ENCODE measurements at places on chromosomes 7 and 10. TPM values are rescaled to one million over a fixed set of nuclear protein-coding genes. Genes with fewer than 3 reads are reported as not detected.

- no peak for DNase-seq
Observed at GRCh38 chr10:11608159-11609013, 3.1 kb downstream of the USP6NL start.

DNA sequence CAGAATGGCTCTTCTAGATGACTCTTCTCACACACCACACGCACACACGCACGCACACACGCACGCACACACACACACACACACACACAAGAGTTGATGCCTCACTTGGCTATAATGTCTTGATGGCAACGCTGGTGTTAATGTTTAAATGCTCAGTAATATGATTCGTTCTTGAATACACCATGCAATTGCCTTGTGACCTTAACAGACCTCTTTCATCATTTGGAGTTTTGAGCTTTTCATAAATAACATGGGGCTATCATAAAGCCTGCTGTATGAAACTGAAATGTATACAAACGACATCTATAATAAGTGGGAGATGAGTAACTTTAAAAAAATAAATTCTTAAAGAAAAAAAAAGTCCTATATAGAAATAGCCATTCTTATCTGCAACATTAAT, 8.2 kb downstream of the JCAD start:
- no peak for DNase-seq

- DNase-seq, result no peak
Observed at GRCh38 chr10:514137-514671, 175.3 kb downstream of the DIP2C start.

GRCh38 chr7:157670490-157671357, 333.9 kb downstream of the DNAJB6 start:
- DNase-seq, result no peak

GRCh38 chr10:14536241-14537213, 205.8 kb upstream of the FRMD4A start:
- DNase-seq, result peak; percentile 62

DNA sequence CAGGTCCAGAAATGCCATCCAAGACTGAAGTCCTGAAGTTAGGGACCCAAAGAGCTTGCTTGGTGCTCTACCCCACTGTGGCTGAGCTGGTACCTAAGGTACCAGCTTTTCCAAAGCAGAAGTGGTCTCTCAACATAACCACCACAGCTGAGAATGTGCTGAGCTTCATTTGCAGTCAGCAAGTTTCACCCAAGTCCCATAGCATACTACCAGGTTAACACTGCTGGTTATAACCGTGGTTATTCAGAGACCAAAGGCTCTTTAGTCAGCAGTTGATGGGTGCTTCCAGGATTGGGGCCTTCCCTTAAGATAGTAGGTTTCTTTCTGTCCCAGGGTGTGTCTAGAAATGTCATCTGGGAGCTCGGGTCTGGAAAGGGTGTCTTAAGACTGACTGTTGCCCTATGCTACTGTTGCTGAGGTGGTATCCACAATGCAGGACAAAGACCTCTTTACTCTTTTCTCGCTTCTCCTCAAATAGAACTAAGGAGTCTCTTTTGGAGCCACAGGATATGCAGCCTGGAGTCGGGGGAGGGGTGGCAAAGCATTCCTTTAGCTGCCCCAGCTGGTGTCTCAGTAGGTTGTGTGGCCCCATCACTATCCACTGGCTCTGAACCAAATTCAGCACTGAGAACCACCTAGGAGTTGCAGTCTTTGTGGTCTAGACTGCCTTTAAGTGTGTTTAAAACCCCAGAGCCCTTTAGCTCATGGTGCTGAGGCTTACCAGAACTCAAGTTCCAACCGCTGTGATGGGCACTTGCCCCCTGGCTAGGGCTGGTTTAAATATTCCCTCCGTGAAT, 354.9 kb upstream of the SEMA3C start:
- DNase-seq, result no peak

- DNase-seq, result no peak
Observed at GRCh38 chr10:124824507-124824906, 22.9 kb downstream of the ABRAXAS2 start.

- DNase-seq, result no peak
Observed at GRCh38 chr7:52639981-52640380, 395.5 kb upstream of the POM121L12 start.

DNA sequence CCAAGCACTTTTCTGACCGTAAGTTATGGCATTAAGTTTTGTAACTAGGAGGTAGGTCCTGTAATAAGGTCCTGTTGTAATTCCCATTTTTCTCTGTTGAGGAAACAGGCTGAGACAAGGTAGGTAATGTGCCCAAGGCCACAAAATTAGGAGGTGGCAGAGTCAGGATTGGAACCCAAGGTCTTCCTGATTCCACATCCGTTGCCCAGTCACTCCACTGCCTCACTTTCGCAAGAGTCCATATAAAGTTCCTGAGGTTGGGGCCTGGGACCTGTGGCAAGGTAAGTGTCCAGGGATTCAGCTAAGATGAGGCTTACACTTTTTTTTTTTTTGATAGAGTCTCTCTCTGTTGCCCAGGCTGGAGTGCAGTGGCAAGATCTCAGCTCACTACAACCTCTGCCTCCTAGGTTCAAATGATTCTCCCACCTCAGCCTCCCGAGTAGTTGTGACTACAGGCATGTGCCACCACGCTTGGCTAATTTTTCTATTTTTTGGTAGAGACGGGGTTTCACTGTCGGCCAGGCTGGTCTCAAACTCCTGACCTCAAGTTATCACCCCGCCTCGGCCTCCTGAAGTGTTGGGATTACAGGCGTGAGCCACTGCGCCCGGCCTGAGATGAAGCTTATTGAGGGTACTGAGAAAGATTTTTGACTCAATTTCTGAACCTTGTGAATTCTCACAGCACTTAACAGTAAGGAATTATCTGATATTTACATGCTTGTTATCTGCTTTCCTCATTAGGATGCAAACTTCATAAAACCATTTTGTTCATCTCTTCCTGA, 20.3 kb upstream of the GNA12 start:
- no peak for DNase-seq

GRCh38 chr10:48879451-48879850, 60.2 kb downstream of the LRRC18 start:
- no peak for DNase-seq

- DNase-seq, result no peak
Observed at GRCh38 chr7:158140538-158141220, 446.9 kb downstream of the PTPRN2 start.

GRCh38 chr7:157076466-157076865, 62.3 kb upstream of the UBE3C start:
- no peak for DNase-seq

Gene STK31
- total RNA-seq, result not detected

Gene ADAM8
- 1.3 TPM for total RNA-seq

Gene BAG3
- 105 TPM for total RNA-seq

Gene RNF32
- total RNA-seq, result 0.94 TPM

Gene UTF1
- total RNA-seq, result not detected

All from HFFc6 (cell line).